ENCODE measurements at places on chromosomes 13 and 19.

- DNase-seq, result no peak
Measured at GRCh38 chr13:73793361-73793760, 340.8 kb downstream of the KLF12 start.

- no peak for DNase-seq
Measured at GRCh38 chr13:44068737-44069136, 189.0 kb downstream of the LACC1 start.

GRCh38 chr13:78168981-78169380, 250.3 kb upstream of the EDNRB start:
- no peak for DNase-seq

DNA sequence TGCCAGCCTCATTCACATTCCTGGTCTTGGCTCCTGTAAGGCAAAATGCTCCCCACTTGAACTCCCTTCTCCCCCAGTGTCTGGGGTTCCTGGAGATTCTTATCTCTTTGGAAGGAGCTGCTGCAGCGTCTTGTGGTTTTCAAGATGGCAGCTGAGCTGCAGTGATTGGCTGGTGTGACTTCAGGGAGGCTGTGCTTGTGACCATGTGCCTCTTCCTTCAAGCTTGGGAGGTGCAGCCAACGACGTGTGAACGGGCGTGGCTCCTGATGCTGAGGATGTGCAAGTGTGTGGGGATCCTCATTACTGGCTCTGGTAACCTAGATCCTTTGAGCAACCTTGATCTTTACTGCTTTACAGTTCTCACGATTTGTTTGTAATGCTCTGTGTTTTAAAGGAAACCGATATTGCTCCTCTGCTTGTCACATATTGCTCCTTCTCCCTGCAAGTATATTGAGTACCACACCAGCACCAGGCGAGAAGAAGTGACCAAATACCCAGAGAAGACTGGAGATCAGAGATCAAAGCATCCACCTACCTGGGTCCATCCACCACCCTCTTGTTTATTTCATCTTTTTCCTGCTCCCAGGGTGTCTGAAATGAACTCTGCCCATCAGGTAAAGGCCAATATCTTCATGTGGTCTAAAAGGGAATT, 208.5 kb downstream of the FGF9 start:
- no peak for DNase-seq

DNA sequence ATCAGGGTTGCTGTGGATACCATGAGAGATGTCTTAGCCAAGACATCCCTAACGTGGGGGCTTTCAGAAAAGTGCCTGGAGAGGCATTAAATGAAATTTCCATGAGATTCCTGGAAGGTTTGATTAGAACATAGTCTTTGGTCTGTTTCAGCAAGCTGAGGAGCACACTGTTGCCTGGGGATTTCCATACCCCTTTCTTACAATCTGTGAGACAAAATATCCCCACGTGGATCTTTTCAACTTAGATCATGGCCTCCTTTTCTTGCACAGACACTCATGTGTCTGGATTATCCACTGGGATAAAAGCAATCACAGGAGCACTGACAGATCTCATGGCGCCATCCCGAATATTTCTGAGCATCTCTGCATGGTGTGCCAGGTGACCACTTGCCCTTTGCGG, 41.7 kb downstream of the GPR12 start:
- no peak for DNase-seq

Data from testis (tissue), 5 donors.